ENCODE measurements at places on chromosomes 7 and 10.

GRCh38 chr10:79113827-79114226 is 45.1 kb downstream of the ZMIZ1 start:
- no peak for DNase-seq

DNA sequence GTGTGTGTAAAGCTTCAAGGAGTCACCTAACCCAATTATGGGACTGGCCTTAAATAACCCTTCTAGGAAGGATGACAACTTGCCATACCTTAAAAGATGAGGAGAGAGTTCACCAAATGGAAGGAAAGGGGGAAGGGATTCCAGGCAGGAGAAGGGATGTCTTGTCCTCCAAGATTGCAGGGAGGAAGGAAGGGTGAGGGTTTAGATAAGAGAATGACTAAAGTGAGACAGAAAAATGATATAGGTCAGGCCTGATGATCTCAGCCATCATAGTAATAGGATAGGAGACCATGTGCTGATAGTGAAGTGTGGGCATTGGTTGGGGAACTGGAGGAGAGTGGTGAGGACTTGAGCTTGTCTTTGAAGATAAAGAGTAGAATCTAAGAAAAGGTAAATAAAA is 7.7 kb upstream of the TMEM26 start:
- no peak for DNase-seq

DNA sequence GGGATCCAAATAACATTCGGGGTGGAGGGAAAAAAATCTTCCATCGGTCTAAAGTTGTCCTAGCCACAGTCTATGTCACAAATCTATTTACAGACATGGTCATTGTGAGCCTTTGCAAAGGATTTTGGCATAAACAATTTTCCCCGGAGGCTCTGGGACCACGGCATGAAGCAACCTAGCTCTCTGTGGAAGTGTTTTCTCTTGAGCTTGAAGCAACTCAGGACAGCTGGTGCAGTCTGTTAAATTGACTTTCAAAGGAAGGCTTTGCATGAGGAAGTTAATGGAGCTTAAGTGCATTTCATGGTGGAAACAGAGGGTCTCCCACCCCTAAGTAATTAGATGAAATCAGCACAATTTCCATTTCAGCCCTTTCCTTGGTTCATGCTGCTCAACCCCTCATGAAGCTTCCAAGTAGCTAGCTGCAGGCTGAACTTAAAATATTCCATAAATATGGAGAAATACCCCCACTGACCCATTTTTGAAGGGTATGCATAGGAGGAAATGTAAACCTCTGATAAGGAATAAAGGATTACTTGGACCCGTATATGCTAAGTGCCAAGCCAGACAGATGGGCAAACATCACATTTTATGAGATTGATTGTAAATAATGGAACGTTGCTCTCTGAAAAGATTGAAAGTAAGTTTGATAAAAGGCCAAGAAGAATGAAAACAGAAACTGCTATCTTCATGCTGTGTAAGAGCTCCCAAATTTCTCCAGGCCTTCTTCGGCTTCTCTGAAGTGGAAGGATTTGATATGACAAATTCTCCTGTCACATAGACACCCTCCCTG is 39.9 kb downstream of the CCDC3 start:
- no peak for DNase-seq

DNA sequence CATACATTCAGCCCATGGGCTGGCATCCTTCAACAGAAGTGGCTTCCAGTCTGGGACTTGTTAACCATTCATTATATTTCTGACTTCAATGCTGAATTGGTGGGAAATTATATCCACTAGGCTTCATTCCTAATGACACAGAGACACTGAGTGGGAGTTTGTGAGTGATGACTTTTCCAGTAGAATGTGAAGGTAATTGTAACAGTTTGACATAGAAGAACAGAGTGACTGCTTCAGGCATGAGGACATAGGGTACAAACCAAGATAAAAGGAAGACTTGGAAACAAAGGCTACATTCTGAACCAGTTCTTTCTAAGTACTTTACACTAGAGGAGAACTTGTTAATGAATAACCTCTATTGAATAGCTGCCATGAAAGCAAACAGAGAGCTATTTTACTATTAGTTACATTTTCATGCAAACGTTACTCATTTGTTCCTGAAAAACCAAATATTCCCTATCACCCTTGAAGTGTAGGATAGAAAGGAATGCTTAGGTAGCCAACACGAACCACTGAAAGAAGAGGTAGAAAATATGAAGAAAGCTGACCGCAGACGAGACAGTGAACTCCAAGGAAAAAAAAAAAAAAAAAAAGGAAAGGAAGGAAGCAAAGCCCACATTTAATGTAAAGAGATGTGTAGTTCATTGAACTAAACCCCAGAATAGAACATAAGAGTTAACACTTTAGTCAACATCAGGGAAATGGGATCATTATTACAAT is 237.0 kb upstream of the SEMA3C start:
- DNase-seq: no peak

DNA sequence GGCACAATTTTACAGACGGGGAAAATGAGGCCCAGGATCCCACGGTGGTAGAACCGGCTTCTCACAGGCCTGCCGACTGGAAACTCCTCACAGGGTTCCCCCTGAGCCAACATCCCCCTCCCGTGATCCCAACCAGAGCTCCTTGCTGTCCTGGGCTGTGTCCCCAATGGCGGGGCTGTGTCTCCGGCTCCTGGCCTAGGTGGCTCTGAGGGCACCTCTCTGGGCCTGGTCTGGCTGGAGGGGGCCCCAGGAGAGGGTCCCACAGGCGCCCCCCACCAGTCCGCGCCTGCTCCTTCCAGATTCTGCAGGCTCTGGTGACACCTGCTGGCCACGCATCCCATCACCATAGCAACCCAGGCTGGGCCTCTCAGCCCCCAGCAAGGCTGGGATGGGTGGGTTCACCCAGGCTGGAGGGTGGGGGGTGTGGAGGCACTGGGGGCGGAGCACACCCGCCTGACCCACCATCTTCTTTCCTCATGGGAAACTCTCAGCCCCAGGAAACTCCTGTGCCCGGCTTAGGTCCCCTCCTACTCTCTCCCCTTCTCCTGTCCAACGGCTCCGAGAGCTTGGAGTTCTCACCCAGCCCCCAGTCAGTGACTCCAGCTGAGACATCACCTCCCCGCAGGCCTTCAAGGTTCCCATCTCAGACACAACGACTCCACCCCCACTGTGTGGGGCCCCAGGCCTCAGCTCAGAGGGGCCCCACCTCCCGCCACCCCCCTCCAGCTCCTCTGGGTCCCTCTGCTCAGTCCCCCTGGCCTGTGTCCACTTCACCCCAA is 27.1 kb upstream of the TNRC18 start:
- peak; percentile 47 for DNase-seq

DNA sequence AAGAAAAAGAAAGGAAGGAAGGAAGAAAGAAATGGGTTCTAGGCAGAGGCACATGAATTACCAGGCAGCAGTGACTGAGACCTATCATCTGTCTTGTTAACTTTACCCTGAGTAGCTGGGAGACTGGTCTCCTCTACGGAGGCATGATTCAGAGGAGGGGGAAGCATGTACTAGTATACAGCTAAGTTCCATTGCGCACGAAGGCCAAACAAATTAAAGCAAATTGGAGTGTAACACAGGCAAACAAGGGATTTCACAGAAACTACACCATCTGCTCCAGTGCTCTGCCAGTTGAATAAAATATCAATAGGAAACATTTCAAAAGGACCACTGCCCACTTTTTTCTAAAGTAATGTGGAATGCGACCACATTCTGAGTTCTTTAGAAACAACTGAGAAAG is 65.9 kb upstream of the RSU1 start:
- no peak for DNase-seq

Measured in activated CD4-positive, alpha-beta memory T cell treated with anti-CD3 and anti-CD28 coated beads for 36 hours (primary cell).